ENCODE measurements at places on chromosomes 3 and 15.
A peak's percentile ranks its signal among the peaks of the same experiment; 100 is the strongest.

GRCh38 chr3:146537603-146538002, 6.8 kb downstream of the PLSCR1 start:
- no peak for DNase-seq

DNA sequence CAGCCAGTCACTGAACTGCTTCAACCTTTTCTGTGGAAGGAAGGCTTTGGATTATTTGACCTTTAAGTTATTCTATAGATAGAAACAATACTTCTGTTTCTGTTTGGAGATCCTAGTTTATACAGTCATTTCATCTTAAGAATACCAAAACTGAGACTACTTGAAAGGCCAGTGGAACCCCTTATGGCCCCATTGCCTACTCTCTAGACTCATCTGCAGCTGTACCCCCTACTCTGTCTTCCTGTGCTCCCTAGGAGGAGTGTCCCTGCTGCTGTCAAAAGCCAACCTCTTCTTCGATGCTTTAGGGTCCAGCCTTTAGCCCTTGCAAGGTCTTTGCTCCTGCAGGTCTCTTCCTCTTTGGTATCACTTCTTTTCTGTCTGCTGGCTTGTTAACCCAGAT, 169.6 kb downstream of the EDEM1 start:
- DNase-seq = no peak

DNA sequence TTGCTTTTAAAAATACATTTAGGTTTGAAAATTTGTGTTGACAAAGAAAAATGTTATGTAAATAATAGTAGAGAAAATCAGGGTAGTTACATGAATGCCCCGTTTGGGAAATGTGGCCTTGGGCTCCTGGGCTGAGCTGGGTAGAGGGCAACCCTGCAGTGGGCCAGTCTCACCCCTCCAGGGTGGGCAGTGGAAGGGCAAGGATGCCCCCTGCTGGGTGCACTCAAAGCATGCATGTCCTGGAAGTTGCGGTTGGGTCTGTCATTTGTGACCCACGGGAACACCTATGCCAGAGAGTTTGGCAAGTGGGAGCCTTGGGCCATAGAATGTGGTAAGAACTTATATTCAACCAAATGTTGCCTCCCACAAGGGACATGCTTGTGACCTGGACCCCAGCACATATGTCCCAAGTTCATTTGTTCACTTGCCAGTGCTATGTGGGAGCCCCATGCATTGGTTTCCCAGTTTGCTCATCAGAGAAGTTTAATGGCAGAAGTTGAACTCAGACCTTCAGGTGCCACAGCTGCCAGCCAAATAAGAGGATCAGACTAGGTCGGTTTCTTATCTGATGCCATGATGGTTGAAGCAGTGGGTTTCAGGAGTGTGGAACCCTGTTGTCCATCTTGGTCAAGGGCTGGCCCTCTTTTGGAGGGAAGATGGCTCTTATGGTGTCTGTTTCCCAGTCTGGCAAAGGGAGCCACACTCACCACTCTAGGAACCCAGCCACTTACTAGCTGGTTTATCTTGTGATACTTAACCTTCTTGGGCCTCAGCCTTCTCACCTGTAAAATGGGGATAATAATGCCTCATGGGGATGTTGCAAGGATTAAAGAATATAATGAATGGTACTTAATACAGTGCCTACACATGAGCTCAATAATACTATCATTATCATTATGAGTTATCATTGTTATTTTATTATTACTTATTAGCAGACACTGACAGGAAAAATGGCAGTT, 2.5 kb upstream of the PLCB2 start:
- DNase-seq = peak; percentile 47

DNA sequence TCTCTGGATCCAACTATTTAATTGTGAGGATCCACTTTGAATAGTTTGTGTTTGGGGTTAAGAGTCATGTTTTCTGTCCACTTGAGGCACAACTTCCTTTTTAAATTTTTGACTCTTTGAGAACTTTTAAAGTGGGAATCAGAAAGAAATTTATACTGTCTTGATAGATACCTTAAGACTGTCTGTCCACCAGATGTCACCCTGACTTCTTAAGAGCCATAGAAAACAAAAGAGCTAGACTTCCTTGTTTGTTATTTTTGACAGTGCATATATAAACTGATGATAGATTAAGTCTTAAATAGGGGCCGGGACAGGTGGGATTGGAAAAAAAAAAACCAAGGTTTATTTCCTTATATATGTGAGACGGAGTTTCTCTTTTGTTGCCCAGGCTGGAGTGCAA, 52.1 kb upstream of the WDR72 start:
- DNase-seq = no peak

DNA sequence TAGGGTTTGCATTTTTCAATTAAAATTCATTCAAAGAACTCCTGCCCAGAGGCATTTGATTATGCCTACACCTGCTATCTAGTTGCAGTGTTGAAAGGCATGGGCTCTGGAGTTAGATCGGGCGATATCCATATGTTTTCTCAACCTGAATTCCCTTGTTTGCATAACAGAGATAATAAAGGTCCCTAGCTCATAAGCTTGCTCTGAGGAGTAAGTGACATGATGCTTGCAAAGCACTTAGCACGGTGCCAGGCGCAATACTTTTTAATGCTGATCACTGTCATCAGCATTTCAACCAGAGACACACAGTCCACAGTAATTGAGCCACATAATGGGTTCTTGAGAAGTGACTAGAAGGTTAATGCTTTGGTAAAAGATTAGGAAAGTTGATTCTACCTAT, 106.3 kb upstream of the SAMMSON start:
- DNase-seq = no peak

DNA sequence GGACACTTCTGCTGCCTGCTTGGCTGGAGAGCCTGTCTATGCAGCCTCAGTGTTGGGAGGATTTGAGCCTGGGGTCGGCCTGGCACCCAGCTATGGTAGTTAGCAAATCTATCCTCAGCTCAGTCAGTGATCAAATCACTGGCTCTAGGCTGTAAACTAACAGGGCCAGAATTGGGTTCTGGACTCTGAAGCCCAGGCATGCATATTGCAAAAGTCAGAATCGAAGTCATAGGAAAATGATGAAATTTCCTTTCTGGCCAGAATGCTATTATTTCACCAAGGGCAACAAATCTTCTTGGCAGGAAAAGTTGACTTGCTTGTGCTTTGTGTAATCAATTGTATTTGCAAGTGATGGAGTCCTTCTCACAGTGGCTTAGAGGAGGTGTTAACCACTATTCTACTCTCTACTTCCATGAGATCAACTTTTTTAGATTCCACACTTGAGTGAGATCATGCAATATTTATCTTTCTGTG, 482.6 kb upstream of the TPRG1 start:
- peak; percentile 7 for DNase-seq

GRCh38 chr3:100024520-100025303, 89.6 kb downstream of the FILIP1L start:
- no peak for DNase-seq

DNA sequence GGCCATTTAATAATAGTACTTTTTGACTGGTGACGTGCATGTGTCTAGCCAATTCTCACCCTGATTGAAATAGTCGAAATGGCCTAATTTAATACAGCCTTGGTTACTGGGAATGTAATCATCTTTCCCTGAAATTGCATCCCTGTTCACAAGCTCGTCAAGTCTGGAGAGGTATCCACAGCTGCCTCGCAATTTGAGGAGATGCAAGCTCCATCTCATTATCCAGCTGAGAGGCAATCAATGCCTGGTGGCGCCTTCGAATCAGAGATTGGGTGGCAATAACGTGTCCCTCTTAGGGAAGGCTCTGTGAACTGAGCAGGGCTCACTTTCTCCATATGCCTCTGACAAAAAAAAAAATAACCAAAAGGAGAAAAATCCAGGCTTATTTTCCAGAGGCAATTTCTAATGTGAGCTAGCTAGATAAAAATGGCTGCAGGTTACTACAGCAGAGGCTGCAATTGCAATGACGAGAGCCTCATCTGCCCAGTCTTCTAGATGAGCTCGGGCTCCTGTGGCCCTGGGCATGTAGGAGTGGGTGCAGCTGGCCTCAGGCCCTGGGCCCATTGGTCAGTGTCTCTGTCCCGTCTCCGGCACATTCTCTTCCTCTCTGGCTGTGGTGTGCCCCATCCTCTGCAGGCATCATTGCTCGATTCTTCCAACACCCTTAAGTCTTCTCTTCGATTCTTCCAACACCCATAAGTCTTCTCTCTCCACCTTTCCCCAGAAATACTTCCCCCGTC, 487.5 kb downstream of the GABRG3 start:
- DNase-seq = no peak

- DNase-seq = no peak
These were observed 12.2 kb upstream of the VEPH1 start for GRCh38 chr3:157515398-157515797.

- DNase-seq = no peak
These were observed 921 bp downstream of the MGLL start for GRCh38 chr3:127821394-127821793.

DNA sequence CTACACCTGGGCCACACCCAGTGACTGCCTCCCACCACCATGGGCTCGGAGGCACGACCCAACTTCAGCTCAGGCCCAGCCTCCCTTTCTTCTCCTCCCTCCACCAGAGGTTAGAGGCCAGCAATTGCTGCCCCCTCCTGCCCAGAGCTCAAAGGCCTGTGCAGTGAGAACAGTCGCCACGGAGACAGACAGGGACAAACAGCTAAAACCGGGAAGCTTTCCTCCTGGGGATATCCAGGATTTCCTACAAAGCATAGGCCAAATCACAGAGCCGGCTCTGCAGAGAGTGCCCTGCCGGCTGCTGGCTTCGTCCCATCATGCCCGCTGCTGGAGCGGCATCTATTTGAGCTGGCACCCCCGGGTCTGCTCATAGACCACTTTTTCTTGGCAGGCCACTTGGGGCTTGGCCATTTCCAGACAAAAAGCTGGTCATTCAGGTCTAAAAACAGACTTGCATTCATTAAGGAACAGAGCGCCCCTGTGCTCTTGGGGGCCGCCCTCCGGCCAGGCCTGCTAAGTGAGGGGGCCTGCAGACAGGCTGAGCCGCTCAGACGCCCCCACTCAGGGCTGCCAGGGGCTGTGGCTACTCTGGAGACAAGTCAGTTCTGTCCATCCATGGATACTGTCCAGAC, 17.5 kb downstream of the GRAMD2A start:
- DNase-seq = no peak

DNA sequence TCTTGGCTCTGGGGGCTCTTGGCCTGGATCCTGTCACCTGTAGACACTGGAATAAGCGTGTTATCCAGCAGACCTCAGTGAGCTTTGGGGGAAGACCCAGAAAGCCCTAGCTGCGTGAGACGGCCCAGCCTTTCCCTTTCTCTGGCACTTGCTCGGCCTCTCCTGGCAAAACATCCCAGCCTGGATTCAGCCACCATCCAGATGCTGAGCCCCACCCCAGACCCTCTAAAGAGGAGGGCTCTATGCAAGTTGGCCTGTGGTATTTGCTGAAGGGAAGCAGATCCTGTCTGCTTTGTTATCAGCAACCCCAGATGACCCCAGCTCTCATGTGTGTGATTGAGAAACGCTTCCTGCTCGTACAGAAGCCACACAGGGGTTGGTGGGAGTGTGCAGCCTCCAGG, 267.2 kb downstream of the FAM43A start:
- DNase-seq = no peak

- no peak for DNase-seq
These were observed 52.8 kb downstream of the DHX30 start for GRCh38 chr3:47855461-47856383.

- no peak for DNase-seq
These were observed 13.0 kb downstream of the ZBED2 start for GRCh38 chr3:111582120-111582474.

DNA sequence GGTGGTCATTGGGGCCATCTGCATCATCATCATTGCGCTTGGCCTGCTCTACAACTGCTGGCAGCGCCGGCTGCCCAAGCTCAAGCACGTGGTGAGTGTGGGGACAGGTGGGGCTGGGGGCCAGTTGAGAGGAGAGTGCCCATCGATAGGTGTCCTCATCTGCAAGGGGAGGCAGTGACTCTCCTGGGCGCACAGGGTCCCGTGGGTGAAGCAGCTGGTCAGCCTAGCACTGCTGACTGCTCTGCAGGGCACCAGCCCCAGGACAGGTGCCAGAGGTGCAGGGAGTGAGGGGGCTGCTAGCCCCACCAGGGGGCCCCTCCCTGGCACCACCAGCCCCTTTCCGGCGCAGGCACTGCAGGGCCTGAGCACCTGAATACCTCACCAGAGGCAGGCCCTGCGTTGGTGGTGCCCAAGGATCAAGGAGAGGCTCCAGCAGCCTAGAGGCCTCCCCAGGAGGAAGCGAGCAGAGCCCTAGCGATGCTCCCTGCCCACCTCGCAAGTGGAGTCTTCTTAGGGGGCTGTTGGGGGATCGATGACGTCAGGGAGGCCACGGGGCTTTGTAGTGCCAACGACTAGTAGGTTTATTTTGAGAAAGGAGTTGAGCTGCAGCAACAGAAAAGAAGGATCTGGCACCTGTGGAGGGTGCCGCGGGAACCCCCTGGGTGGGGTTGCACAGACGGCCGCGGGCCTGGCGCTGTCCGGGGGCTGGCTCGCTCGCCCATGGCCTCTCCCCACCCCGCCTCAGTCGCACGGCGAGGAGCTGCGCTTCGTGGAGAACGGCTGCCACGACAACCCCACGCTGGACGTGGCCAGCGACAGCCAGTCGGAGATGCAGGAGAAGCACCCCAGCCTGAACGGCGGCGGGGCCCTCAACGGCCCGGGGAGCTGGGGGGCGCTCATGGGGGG, 976 bp upstream of the ABTB1 start:
- DNase-seq = peak; percentile 73

DNA sequence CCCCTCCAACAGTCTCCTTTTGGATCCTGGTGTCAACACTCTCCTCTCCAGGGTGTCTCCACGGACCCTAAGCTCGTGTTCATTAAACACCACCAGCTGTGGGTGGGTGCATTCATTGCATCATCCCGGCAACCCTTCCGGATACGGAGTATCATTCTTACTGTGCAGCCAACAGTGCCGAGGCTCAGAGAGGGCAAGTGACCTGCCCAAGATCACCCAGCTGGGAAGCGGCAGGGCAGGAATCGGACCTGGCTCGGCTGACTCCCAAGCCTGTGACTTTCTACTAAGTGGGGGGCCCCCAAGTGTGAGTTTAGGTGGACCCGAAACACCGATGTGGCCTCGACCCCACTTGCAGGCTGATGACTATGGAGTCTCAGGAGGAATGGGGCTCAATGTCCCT, 20.4 kb downstream of the H1-8 start:
- no peak for DNase-seq

- no peak for DNase-seq
These were observed 109.1 kb upstream of the LRIG1 start for GRCh38 chr3:66609660-66610561.

DNA sequence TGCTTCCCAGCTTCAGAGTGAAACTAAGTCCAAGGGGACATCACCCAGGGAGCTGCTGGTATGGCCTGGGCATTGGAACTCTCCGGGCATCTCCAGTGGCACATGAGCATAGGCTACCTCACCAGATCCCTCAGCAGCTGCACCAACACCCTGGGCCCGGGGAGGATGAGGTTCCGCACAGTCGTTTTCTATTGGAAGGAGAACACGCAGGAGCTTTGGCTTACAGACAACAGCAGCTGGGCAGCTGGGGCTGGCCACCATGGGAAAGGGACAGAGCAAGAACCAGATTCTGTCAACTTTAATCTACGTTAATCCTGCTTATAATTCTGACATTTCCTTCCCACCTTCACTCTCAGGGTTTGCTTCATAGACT, 65.5 kb downstream of the MYO1E start:
- no peak for DNase-seq

Measured in CD8-positive, alpha-beta T cell (primary cell).